ENCODE measurements at places on chromosomes 2 and 18.

DNA sequence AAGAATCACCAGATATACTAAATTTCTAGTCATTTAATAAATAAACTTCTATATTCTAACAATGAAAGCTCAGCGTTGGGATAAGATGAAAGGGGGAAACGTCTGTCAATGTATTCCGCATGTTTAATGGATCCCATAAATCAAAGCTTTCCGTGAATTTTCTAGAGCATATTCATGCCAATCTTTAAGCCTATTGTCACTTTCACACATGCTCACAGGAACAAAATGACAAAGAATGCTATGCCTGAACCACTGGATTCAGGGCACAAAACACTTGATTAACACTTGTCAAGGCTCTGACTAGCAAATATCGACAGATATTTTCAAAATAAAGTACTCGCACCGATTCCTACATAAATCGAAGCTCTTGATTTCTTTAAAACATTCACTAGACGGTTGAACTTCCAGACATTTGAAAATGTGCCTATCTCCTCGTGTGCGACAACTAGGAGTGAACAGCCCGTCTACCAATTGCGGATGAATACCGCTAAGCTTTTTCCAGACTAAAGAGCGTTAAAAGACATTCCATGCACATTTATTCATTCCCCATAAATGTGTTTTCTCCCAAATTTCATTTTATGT, 1.8 kb downstream of the TLK1 start:
- DNase-seq: no peak

GRCh38 chr18:54033052-54033451, 191.4 kb downstream of the MBD2 start:
- DNase-seq: no peak

- DNase-seq: no peak
These were observed 42.7 kb downstream of the FHOD3 start for GRCh38 chr18:36340246-36340645.

GRCh38 chr2:128639693-128640092, 321.0 kb upstream of the HS6ST1 start:
- no peak for DNase-seq

GRCh38 chr18:70985948-70986347, 697.1 kb downstream of the SOCS6 start:
- DNase-seq: no peak

DNA sequence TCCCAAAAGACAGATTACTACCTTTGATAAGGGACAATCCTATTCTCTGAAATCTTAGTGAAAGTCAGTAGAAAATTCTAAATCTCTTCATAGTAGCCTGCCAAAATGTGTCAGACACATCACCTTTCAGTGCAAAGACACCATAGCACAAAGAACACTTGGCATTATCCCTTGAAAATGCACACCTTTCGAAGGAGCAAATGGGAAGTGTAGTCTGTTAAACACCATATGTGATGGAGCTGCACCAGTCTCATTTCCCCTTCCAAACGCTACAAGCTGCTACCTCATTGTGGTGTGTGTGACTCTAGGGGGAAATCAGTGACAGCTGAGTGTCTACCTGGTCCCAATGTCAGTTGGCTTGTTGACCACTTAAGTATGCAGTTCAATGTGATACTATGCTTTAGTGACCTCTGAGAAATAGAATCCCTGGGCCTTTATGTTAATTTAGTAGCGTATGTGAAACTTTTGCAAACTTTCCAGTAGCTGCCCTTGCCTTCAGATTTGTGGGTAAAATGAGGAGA, 551.7 kb downstream of the ARHGAP15 start:
- no peak for DNase-seq

DNA sequence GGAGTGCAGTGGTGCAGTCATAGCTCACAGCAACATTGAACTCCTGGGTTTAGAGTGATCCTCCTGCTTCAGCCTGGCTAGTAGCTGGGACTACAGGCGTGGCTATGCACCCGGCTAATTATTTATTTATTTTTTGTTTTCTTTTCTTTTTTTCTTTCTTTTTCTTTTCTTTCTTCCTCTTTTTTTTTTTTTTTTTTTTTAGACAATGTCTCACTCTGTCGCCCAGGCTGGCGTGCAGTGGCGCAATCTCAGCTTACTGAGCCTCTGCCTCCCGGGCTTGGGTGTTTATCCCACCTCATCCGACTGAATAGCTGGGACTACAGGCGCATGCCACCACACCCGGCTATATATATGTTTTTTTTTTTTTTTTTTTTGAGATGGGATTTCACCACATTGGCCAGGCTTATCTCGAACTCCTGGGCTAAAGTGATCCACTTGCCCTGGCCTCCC, 1.4 kb upstream of the ANXA4 start:
- no peak for DNase-seq

GRCh38 chr2:226649201-226649600, 150.4 kb downstream of the IRS1 start:
- no peak for DNase-seq

DNA sequence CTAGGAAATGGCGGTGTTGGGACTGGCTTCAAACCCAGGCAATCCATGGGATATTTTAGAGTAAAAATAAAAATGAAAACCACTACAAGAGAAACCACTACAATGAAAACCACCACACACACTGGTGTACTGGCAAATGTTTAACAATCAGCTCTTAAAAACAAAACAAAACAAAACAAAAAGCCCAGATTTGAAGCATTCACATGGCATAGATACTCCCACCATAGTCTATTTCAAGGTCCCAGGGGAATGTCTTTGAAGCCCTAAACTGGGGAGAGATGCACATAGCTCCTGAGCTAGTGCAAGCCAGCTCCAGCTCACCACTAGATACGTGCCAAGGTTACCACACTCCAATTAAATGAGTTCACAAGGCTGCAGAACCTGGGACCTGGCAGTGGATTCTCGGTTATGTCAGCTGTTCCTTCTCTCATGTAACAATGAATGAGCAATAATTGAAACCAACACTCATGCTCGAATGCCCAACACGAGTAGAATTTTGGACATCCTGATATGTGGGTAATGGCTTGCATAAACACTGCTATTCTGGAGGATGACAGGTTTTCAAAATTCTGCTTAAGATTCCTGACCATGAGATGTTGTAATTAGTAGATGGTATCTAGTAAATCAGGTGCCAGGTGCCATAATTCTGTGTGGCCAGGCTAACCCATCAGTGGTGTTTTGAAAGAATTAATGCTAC, 102.2 kb downstream of the OSBPL6 start:
- no peak for DNase-seq

- DNase-seq: peak; percentile 17
These were observed 218.2 kb downstream of the RAD51AP2 start for GRCh38 chr2:17299891-17300540.

- no peak for DNase-seq
These were observed 539.4 kb upstream of the TNP1 start for GRCh38 chr2:217399291-217399690.

DNA sequence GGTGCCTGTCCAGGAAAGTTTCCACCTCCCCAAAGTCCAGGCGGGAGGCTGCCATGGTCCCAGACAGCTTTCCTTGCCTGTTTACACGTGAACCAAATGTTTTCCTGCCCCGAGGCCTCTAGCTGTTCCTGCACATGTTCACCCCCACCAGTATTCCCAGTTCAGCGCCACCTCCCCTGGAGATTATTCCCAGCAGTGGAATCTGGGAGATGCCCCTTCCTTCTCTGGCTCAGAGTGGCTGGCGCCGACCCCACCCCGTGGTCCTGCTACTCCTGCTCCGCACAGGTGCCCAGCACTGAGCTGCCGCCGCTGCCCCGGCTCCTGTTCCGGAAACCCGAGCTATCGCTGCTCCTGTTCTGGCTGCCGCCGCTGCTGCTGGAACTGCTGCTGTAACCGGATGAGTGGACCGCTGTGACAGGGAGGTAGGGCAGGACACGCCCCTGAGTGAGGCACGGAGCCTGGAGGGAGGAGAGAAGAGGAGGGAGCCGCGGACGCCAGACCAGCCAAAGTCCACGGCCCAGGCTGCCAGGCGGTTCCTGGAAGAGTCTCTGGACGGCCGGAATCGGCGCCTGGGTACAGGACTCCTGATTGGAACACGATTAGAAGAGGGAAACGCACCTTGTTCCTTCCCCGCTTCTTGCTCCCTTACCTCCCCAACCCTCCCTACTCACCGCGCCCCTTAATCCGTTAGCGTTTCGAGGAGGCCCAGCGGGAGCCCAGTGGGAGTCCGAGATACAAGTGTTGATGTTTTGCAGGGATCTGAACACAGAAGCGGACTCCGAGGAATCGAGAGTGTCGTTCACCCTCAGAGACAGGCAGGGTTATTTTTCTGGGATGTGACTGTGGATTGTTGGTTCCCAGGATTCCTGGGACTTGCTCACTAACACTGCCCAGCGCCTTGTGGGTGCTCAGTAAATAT, at the start of gene PDE11A:
Gene PDE11A, minus strand, starts transcription at position 395 of the 919 bp plus-strand sequence. Its CDS starts 340 bp downstream, at position 55.
- peak; percentile 86 for DNase-seq

DNA sequence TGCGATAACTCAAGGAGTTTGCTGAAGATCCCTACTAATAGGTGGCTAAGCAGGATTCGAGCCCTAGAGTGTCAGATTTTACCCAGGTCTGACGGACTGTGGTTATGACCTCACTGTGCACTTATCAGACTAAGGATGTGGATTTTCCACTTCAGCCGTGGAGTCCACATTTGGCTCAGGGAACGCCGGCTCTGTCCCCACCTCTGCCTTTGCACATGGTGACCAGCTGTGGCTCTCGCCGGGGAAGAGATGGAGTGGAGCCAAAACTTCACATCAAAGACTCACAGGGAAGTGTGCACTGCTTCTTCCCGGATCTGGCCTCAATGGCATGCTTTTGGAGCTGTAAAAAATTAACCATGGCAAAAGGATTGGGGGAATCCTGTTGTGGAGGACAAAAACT, 249.3 kb upstream of the APCDD1 start:
- DNase-seq: peak; percentile 55

- no peak for DNase-seq
These were observed 67.5 kb downstream of the MYO1B start for GRCh38 chr2:191312662-191313061.

DNA sequence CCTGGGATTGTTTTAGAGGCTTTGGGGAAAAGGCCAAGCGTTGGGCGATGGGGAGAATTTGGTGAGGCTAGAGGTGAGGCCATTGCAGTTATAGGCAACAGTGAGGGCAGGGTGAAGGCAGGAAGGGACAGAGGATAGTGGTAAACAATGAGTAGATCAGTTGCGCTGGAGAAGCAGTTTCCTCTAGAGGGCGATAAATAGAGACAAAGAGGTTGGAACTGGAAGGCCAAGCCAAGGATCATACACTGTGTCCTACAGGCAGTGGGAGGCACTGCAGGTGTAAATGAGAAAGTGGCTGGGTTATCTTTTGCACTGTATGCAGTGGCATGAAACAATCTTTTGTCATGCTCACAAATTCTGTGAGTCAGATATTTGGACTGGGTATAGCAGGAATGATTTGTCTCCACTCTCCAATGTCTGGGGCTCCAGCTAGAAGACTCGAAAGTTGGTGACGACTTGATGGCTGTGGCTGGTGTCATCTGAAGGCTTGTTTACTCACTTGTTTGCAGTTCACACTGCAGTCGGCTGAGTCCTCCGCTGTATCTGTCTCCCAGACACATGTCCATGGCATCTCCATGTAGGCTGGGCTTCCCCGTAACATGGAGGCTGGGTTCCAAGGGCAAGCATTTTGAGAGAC, 82.1 kb downstream of the TNP1 start:
- peak; percentile 59 for DNase-seq

DNA sequence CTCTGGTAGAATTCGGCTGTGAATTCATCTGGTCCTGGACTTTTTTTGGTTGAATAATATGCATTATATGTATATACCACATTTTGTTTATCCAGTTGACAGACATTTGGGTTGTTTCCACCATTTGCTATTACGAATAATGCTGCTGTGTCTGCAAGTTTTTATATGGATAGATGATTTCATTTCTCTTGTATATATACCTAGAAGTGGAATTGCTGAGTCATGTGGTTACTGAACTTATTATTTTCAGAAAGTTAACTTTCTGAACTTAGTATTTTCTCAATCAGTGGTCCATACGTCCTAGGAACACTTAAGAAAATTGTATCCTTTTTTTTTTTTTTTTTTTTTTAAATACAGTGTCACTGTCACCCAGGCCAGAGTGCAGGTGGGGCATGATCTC, 63.3 kb downstream of the RIF1 start:
- DNase-seq: no peak

GRCh38 chr2:156867201-156867600, 390.3 kb upstream of the GALNT5 start:
- no peak for DNase-seq

DNA sequence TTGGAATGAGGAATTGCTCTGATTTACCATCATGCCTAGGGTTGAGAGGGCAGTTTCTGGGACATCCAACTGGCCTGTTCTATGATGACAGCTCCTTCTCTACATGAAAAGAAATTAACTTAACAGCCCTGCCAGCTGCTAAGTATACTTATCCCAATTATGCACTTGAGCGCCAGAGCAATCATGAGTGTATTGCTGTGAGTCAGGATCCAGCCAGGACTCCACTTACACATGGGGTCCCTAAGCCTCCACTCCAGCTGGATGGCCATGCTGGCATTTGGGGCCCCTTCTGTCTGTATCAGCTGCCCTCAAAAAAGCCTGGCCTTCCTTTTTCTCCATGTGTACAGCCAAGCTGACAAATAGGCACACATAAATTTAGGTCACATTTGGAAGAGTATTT, 481.9 kb downstream of the TMX3 start:
- DNase-seq: no peak

- no peak for DNase-seq
These were observed 49.5 kb upstream of the MBP start for GRCh38 chr18:77181950-77182707.

DNA sequence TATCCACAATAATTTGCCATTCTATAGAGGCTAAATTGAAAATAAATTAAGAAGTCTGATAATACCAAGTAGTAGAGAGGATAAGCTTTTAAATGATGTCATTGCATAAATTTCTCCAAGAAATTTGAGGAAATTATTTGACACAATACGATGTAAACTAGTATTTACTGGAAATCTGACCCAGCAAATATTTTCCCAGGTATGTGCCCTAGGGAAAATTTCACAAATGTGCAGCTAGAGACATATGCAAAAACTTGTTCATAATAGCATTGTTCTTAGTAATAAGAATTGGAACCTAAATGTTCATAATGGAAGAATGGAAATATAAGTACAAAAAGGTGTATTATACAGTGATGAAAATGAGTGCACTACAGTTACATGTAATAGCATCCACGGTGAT, 888.8 kb upstream of the SOX11 start:
- no peak for DNase-seq

- no peak for DNase-seq
These were observed 118.2 kb downstream of the SPTBN1 start for GRCh38 chr2:54574107-54574859.

- DNase-seq: no peak
These were observed 440.5 kb upstream of the SMIM21 start for GRCh38 chr18:75868031-75868430.

- no peak for DNase-seq
These were observed 512.7 kb downstream of the CMPK2 start for GRCh38 chr2:6352906-6353515.

DNA sequence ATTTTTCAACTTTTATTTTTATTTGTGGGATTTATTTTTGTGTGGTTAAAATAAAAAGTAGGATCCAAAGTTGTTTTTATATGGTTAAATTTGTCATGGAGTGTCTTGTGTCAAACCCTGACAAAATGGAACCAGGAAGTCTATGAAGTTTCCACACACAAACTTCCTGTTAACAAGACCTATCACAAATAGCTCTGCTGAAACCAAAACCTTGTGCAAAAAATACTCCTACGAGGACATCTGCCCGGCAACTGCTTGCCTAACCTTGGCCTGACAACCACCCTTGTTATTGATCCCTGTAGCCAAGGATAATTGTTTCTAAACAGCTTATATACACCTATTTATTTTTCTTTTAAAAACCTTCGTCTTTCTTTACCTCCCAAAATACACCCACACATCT, 389.6 kb downstream of the TRIB2 start:
- no peak for DNase-seq

All from AG08395 (cell line).